ENCODE measurements at places on chromosomes 7 and 10.
A peak's percentile ranks its signal among the peaks of the same experiment; 100 is the strongest.

DNA sequence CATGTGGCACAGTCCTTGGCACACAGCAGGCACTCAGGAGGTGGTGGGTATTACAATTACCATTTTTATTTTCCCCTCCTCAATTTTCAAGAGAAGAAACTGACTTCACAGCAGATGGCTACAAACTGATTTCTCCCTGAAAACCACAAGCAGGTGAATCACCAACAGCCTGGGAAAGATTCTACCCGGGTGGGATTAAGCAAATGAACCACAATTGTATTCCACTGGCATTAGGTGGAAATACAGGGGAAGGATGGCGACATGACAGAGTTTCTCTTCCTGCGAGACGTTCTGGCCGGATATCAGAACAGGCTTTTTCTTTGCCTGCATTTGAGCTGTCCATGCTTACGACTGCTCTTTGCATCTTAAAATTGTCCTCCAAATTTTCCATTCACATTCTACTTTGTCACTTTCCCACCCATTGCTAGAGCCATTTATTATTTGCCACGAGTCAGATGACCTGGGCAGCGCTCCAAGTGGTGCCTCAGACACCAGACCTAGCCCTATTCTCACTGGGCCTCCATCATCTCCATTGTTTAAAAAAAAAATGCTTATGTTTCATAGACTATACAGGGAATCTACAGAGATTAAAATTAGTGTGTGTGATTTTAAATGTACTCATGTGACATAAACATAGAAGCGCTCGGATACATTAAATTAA, 4.6 kb downstream of the DENND11 start:
- DNase-seq, result no peak

DNA sequence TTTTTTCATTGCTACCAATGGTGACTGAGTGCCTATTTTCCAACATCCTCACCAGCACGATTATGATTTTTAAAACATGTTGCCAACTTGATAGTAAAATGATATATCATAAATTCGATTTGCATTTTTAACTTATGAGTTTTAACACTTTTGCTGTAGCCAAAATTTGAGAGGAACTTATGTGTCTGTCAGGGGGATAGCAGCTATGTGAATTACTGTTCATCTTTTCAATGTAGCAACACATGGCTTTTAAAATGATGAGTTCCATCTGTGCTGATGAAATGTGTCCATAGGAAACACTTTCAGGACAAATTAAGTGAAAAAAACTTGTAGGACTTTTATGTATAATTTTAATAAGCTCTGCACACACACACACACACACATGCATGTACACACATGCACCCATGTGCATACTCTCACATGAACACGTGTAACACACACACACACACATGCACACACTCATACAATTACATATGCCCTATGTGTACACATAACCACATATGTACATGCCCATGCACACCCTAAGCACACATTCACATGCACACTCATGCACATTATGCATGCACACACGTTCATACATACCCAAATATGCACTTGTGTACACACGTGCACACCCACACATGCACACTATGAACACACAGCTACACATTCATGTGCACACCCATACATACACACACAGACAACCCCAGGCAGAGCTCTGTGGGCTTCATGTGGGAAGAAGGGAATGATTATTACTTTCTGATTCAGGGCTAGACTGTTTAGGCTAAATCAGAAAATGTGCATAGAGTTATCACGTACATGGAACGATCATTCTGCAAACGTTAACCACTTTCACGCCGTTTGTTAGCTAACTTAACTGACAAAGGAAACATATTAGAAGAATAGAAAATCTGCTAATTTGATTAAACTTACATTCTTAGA, 68.9 kb downstream of the C10orf143 start:
- DNase-seq, result no peak

DNA sequence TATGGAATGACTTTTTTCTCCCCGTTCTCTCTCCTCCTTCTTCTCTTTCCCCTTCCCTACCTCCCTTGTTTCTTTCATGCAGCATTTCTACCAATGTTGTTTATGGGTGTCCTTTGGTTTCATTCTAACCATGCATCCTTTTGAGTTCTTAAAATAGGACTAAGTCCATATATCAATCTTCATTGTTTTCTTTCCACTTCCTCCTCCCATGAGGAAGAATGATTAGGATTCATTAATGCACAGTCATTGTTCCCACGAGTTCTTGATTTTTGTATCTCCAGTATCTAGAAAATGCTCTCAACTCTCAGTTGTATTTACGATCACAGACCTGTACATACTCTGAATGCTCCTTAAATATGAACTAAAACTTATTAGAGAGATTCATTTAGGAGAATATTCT, 153.3 kb downstream of the LRRC4 start:
- no peak for DNase-seq

- DNase-seq, result no peak
Measured at GRCh38 chr7:121126201-121126600, 137.7 kb downstream of the CPED1 start.

- DNase-seq, result no peak
Measured at GRCh38 chr7:158161194-158161593, 426.4 kb downstream of the PTPRN2 start.

DNA sequence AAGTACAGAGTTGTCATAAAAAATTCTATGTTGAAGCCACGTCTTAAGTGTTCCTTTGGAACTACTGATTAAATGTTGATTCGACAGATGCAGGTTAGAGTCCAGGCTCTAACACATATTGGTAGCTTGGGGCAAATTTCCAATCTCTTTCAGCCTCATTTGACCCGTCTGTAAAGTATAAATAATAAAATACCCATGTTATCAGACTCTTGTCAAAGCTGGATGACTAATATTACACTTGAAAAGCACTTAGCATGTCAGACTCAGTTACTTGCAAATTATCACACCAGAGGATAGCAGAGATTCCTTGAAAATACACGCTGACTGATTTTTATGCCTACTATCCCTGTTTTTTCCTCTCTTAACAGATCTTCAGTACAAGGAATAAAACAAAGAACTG, 18.1 kb upstream of the MACC1 start:
- no peak for DNase-seq

DNA sequence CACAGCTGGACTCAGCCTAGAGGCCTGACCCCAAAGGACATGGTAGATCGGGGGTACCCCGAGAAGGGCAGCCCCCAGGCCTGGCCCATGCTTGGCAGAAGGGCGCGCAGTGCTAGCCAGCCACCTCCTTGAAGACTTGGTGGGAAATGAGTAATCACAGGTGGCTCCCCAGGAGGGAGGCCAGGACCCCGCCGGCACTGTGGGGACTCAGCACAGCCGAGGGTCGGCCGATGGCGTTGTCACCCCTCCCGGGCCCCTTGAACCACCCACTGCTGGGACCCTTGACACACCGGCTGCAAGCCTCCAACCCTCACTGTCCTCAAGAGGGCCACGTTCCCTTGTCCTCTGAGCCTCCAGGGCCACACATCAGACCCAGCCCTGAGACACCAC, 27.7 kb downstream of the ADGRA1 start:
- no peak for DNase-seq

- DNase-seq, result peak; percentile 64
Measured at GRCh38 chr7:44431091-44431608, 59.3 kb downstream of the NUDCD3 start.

- DNase-seq, result no peak
Measured at GRCh38 chr7:15652776-15653290, 33.6 kb downstream of the MEOX2 start.

DNA sequence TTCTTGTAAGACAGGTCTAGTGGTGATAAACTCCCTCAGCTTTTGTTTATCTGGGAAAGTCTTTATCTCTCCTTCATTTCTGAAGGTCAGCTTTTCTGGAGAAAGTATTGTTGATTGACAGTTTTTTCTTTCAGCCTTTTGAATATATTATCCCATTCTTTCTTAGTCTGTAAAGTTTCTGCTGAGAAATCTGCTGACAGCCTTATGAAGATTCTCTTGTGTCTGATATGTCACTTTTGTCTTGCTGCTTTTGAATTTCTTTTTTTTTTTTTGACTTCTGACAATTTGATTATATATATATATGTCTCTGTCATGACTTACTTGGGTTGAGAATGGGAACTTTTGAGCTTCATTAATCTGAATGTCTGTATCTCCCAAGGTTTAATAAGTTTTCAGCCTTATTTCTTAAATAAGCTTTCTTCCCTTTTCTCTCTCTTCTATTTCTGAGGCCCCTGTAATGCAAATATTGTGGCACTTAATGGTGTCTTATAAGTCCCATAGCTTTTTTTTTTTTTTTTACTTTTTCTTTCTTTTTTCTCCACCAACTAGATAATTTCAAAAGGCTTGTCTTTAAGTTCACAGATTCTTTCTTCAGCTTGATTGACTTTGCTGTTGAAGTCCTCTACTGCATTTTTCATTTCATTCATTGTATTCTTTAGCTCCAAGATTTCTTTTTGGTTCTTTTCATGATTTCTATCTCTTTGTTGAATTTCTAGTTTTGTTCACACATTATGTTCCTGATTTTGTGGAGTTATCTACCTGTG, 81.4 kb upstream of the IL6 start:
- DNase-seq, result no peak

GRCh38 chr10:24643679-24644209, 79.9 kb downstream of the ARHGAP21 start:
- no peak for DNase-seq

GRCh38 chr10:132036153-132036886, 29.4 kb upstream of the JAKMIP3 start:
- no peak for DNase-seq

GRCh38 chr7:141462958-141463357, 88.3 kb upstream of the AGK start:
- DNase-seq, result no peak

DNA sequence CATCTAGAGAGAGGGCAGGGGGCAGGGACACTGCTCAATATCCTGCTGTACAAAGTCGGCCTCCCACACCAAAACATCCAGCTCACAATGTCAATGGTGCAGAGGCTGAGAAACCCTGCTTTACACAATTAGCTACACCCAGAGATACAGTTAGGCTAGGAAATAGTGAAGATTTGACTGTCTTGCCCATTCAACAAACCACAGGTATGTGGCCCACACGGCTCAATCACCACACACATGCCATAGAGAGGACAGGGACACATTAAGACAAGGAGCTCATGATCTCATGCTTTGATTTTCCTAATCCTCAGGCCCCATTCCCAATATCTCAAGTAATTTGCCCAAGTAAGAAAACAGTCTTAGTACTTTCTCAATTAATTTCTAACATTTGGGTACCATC, 110.4 kb downstream of the OSBPL3 start:
- no peak for DNase-seq
